Activated T-cell treated with anti-CD3 and anti-CD28 coated beads, Interleukin-2, amount 50 U/mL, for 72 hours (primary cell): ENCODE measurements at places on chromosomes 4 and X. TPM values are rescaled to one million over a fixed set of nuclear protein-coding genes. Genes with fewer than 3 reads are reported as not detected.

GRCh38 chr4:139756391-139757180, 91.0 kb downstream of the MGST2 start:
- no peak overlapping the region for H3K4me3 ChIP-seq
- DNase-seq: no peak
- H3K27me3 ChIP-seq: no peaks in the 10 kb centered on the region
- no peak overlapping the region for H3K27ac ChIP-seq
- peaks cover 6% of the 10 kb centered on the region for H3K4me1 ChIP-seq

DNA sequence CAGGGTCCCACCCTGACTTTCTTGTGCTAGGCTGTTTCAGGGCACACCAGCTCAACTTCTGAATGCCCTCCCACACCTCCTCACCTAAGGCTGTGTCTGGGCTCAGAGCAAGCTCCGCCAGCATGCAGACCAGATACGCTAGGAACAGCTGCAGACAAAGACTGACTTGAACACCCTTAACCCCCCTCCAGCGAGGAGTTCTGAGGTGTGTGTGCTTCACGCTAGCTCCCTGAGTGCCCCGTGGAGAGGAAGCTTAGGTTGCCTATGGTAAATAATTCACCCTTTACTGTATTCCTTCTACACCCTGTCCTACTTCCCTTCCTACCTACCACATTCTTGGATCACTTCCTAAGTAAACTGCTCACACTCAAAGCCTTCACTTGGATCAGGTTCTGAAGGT, 115.0 kb downstream of the VCX3B start:
- no peak overlapping the region for H3K27ac ChIP-seq
- DNase-seq: no peak
- H3K4me3 ChIP-seq: no peak overlapping the region
- H3K27me3 ChIP-seq: no peaks in the 10 kb centered on the region
- H3K4me1 ChIP-seq: no peaks in the 10 kb centered on the region

- H3K4me1 ChIP-seq: peaks cover 12% of the 10 kb centered on the region
- H3K36me3 ChIP-seq: no peaks in the 10 kb centered on the region
- peak; percentile 15 for DNase-seq
- H3K4me3 ChIP-seq: no peak overlapping the region
These were observed 189.1 kb upstream of the C1QTNF7 start for GRCh38 chr4:15238720-15239119.

GRCh38 chr4:151709071-151709470, 51.7 kb downstream of the GATB start:
- no peak overlapping the region for H3K27ac ChIP-seq
- no peak overlapping the region for H3K4me3 ChIP-seq
- H3K36me3 ChIP-seq: peaks cover 3% of the 10 kb centered on the region
- no peaks in the 10 kb centered on the region for H3K27me3 ChIP-seq
- H3K4me1 ChIP-seq: no peaks in the 10 kb centered on the region

DNA sequence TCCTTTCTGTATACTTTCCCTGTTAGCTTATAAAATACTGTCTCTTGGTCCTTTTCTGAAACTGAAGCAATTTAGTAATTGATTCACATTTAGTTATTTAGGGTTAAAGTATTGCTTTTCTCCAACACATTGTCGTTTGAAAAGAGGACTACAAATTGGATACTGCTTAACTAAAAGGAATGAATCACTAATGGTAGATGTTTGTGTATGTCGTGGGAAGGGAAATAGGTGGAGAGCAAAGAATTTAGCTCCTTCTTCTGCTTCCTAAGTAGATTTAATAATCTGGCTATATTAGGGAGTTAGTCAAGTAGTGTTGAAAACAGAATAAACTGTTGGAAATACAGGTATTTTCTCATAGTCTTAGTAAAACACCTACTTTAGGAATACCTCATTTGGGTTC, 27.9 kb downstream of the SLAIN2 start:
- peaks cover 36% of the 10 kb centered on the region for H3K4me1 ChIP-seq
- H3K27me3 ChIP-seq: no peaks in the 10 kb centered on the region
- H3K36me3 ChIP-seq: no peaks in the 10 kb centered on the region
- no peak for DNase-seq
- H3K4me3 ChIP-seq: no peak overlapping the region

DNA sequence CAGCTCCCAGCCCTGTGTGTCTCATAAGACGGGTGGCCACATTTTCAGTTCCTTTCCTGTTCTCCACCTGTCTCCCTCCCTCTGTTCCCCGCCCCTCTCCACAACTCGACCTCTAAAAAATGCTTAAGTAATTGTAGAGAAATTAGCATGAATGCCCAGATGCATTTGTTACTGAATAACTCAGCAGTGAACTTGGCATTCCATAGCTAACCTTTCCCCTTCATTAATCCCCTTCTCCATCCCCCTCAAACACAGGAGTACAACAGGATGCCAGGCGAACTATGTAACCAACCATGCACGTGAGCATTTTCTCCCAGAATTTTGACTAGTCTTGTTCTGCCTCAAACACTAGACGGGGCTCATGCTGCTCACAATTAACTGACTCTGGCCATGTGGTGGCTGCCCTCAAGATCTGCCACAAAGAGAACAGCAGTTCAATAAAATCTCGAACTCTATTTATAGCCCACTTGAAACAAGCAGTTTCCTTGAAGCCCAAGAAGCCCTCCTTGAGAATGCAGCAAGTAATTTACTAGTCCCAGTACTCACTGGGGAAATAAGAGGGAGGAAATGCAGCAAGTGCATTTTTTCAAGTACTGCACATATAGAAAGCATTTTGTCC, 351.2 kb downstream of the ARHGAP24 start:
- H3K4me1 ChIP-seq: peaks cover 5% of the 10 kb centered on the region
- DNase-seq: no peak
- no peaks in the 10 kb centered on the region for H3K27me3 ChIP-seq
- H3K36me3 ChIP-seq: no peaks in the 10 kb centered on the region
- no peak overlapping the region for H3K27ac ChIP-seq

- no peak overlapping the region for H3K27ac ChIP-seq
- no peaks in the 10 kb centered on the region for H3K4me1 ChIP-seq
These were observed 28.2 kb upstream of the RASSF6 start for GRCh38 chr4:73648478-73648877.

DNA sequence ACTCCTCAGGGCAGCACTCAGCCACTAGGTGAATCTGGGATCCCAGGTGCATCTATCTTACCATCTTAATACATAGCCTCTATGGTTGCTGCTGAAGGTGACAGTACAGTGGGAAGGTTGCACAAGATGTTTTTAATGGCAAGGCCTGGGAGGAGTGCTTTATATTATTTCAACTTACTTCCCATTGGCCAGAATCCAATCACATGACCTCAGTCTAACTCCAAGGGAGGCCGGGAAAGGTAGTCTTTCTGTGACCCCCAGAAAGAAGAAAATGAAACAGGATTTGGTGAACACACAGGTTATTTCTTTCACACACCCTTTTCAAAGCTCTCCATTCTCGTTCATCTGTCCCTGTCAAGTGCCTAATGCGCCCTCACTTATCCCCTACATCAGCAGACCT, 189.1 kb upstream of the ATP6AP2 start:
- DNase-seq: no peak
- no peaks in the 10 kb centered on the region for H3K27me3 ChIP-seq
- no peaks in the 10 kb centered on the region for H3K36me3 ChIP-seq
- H3K4me3 ChIP-seq: no peak overlapping the region
- no peak overlapping the region for H3K27ac ChIP-seq

DNA sequence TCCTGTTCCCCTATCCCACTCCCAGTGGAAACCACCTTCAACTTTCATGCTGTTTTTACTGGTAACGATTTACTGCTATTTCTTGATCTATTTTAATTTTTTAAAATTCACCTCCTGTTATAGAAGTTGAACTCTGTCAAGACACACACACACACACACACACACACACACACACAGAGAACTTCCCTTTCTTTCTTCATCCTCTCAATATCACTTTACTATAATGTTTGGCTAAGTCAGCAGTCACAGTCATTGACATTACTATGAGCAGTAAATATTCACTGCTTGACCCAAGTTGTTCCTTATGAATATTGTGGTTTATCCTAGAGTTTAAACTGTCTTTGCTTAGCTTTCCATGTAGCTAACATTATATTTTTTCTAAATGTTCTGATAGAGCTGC, 24.0 kb upstream of the SGMS2 start:
- no peaks in the 10 kb centered on the region for H3K4me1 ChIP-seq
- H3K27ac ChIP-seq: no peak overlapping the region
- H3K27me3 ChIP-seq: peaks cover 52% of the 10 kb centered on the region
- no peaks in the 10 kb centered on the region for H3K36me3 ChIP-seq
- DNase-seq: no peak

DNA sequence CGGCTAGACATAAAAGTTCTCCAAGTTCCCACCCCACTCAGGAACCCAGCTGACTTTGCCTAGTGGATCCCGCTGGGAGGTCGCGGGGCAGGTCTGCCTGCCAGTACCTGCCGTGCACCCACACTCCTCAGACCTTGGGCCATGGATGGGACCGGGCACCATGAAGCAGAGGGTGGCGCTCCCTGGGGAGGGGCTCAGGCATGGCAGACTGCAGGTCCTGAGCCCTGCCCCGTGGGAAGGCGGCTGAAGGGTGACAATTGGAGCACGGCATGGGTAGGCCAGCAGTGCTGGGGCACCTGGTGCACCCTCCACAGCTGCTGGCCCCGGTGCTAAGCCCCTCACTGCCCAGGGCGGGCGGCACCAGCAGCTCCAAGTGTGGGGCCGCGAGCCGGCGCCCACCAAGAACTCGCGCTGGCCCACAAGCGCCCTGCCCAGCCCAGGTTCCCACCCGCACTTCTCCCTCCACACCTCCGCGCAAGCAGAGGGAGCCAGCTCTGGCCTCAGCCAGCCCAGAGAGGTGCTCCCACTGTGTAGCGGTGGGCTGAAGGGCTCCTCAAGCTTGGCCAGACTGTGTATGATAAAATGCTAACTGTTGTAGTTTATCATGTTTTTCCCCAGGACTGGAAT, 63.1 kb downstream of the UGT2A2 start:
- H3K4me3 ChIP-seq: no peak overlapping the region
- H3K4me1 ChIP-seq: no peaks in the 10 kb centered on the region
- no peak for DNase-seq
- H3K36me3 ChIP-seq: no peaks in the 10 kb centered on the region

- no peak overlapping the region for H3K4me3 ChIP-seq
- H3K27ac ChIP-seq: no peak overlapping the region
- H3K4me1 ChIP-seq: no peaks in the 10 kb centered on the region
These were observed 21.5 kb downstream of the FRMPD3 start for GRCh38 chrX:107470971-107471370.

GRCh38 chr4:176134670-176135069, 60.7 kb downstream of the SPATA4 start:
- no peaks in the 10 kb centered on the region for H3K27me3 ChIP-seq
- no peak for DNase-seq
- H3K4me1 ChIP-seq: no peaks in the 10 kb centered on the region

DNA sequence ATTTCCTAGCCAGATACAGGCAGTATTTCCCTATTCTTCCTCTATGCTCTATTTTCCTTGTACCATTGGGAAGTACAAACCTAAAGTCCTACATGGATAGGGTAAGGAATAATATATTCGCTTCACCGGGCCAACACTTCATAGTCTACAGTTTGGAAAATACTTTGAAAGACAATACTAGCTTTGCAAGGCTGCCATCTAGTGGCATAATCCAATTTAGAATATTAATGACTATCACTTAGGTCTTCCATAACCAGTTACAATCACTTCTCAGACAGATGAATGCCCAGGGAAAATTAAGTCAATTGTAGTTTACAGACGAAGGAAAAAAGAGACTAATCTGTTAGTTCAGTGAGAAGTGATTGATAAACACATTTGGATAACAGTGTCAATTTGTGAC, 141.0 kb upstream of the FAM47C start:
- no peaks in the 10 kb centered on the region for H3K4me1 ChIP-seq
- H3K36me3 ChIP-seq: no peaks in the 10 kb centered on the region
- DNase-seq: peak; percentile 1
- H3K27me3 ChIP-seq: peaks cover 27% of the 10 kb centered on the region
- no peak overlapping the region for H3K4me3 ChIP-seq
- H3K27ac ChIP-seq: no peak overlapping the region

DNA sequence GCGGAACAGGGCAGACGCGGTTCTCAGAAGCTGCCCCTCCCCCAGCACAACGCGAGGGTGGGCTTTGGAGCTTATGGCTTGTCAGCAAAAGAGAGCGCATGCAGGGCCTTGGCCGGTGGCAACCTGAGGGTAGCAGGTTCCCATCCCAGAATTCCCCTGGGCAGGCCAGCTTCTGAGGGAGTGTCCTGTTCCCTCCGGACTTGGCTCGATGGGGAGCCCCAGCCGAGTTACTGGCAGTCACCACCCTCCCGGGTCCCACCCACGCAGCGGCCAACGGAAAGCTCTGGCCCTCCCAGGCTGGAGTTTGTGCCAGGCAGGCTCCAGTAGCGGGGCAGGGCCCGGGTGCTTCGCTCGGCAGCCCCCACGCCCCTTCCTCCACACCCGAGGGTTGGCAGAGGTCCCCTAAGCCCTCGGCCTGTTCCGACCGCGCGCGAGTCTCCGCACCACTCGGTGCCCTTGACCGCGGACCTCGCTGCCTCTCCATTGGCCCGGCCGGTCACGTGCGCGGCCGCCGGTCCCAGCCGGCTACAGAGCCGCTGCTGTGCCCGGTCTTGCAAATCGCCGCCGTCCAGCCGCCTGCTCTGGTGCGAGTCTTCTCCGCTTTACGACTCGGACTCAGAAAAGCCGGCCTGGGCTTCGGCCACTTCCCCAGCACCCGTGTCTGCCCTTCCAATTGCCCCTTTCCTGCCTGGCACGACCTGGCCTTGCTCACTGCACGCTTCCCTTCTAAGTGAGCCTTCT, 20.9 kb upstream of the MTM1 start:
- peaks cover 12% of the 10 kb centered on the region for H3K27me3 ChIP-seq
- H3K4me3 ChIP-seq: peak overlapping the region; percentile 74
- no peak overlapping the region for H3K27ac ChIP-seq
- DNase-seq: peak; percentile 40
- peaks cover 39% of the 10 kb centered on the region for H3K4me1 ChIP-seq

GRCh38 chr4:77586951-77587383, 18.7 kb upstream of the CXCL13 start:
- peaks cover 5% of the 10 kb centered on the region for H3K36me3 ChIP-seq
- H3K27me3 ChIP-seq: peaks cover 11% of the 10 kb centered on the region
- peaks cover 85% of the 10 kb centered on the region for H3K4me1 ChIP-seq
- H3K4me3 ChIP-seq: peak overlapping the region; percentile 79
- DNase-seq: peak; percentile 87
- peak overlapping the region; percentile 52 for H3K27ac ChIP-seq

- DNase-seq: no peak
- H3K4me1 ChIP-seq: no peaks in the 10 kb centered on the region
- no peak overlapping the region for H3K4me3 ChIP-seq
- no peaks in the 10 kb centered on the region for H3K27me3 ChIP-seq
- no peak overlapping the region for H3K27ac ChIP-seq
- no peaks in the 10 kb centered on the region for H3K36me3 ChIP-seq
These were observed 23.7 kb downstream of the ACSL1 start for GRCh38 chr4:184801781-184802696.

The PABPC5 gene
- total RNA-seq: not detected

The CLDN34 gene
- total RNA-seq: not detected

The FOXP3 gene
- total RNA-seq: 22.8 TPM

The GALNT7 gene
- 12.8 TPM for total RNA-seq

The FABP2 gene
- not detected for total RNA-seq

The EDA gene
- 2.2 TPM for total RNA-seq

The GYPE gene
- total RNA-seq: 0.79 TPM

The SMR3B gene
- not detected for total RNA-seq
